ENCODE measurements at places on chromosomes 4 and X.

- no peak for DNase-seq
These were observed 9.5 kb downstream of the WDR44 start for GRCh38 chrX:118355225-118355920.

DNA sequence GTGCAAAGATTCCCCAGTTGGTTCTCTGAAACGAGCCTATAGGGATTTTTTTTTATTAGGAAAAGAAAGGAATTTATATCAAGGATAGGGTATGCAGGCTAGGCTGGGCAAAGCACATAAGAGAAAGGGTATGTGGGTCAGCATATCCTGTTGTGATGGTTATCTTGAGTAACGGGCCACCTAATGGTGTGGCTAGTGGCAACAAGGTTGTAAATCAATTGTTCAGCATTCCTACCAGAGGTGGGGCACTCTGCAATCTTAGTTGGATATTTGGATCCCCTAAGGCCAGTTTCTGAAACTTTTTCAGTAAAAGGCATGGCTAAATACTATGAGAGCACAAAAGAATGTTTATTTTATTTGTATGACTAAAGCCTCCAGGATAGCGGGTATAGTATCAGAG lies 42.7 kb downstream of the DCAF12L1 start:
- DNase-seq, result no peak

GRCh38 chr4:148025981-148026380 lies 294.1 kb downstream of the ARHGAP10 start:
- DNase-seq, result peak; percentile 41

DNA sequence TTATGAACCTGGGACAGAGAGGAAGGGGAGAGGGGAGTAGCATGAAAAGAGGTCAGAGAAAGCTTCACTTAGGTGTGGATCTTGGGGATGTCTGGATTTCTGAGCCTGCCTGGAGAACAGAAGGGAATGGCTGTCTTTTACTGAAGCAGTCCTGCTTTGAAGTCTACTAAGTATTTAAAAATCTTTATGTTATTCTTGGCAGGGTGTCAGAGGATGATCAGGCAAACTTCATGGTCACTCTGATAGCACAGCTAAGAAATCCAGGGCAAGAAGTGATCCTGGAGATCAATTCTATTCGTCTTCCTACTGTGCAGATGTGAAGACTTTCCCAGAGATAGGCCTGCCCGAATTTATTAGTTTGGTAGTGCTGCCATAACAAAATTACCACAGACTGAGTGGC lies 464.4 kb upstream of the BOD1L1 start:
- DNase-seq, result no peak

GRCh38 chr4:63663870-63664269 lies 745.4 kb downstream of the TECRL start:
- no peak for DNase-seq

DNA sequence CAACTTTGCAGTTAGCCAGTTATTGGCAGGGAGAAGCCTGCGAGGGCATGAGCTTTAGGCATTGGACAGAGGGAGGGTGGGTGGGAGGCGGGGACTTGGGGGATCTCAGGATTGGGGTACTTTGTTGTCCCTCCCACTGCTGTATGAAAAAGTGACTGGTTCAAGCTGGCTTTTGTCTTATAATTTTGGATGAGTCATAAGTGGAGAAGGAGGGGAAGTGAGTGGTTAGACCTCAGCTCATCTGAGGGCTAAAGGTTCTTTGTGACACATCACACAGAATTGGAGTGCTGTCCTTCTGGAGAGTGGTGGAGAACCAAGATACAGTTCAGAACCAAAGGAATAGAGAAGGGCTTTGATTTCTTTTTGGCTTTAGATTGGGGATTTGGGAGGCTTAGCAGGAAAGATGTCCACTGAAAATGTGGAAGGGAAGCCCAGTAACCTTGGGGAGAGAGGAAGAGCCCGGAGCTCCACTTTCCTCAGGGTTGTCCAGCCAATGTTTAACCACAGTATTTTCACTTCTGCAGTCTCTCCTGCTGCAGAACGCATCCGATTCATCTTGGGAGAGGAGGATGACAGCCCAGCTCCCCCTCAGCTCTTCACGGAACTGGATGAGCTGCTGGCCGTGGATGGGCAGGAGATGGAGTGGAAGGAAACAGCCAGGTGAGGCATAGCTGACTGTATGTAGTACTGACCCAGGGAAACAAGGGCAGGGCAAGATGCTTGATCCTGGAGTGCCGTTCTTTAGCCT lies at the start of gene SLC4A4:
Gene SLC4A4, plus strand, starts transcription at position 175 of the 748 bp plus-strand sequence.
- DNase-seq, result peak; percentile 49

- DNase-seq, result no peak
These were observed 390.6 kb downstream of the CFAP47 start for GRCh38 chrX:36310136-36310535.

GRCh38 chrX:24148535-24149350 lies 786 bp upstream of the ZFX start:
- peak; percentile 68 for DNase-seq

DNA sequence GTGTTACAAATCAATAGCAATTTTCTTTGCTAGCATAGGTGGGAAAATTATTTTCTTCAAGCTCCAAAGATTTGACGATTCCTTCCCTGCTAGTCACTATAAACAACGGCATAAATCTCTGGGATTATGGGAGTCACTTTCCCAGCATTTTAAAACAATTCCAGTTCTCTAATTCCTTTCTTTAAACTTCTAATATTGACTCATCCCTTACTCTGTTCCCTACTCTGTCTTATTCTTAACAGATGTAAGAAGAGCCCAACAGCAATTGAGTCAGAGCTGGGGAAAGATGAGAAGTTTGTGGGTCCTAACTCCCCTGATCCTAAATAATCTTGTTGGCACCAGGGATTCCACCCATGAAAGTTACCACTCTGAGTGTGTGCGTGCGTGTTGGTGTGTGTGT lies 47.4 kb upstream of the IL21 start:
- DNase-seq, result peak; percentile 81

- DNase-seq, result no peak
These were observed 38.9 kb downstream of the SMC1A start for GRCh38 chrX:53383376-53384076.

DNA sequence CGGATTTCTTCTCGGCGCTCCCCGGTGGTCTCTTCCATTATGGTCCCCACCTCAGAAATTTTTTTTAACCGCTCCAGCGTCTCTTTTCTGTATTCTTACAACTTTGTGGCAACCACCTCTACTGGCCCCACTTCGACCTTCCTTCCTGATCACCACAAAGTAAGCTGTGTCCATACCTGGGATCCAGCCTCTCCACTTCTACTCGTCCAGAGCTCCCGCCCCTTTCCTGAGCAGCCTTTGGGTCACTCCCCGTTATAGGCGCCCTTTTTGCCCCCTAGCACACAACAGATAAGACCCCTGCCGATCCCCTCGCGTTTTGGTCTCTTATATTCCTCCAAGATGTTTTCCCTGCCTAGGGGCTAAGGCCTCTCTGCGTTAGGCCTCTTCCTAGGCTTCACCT lies 557 bp downstream of the PIGG start:
- no peak for DNase-seq

DNA sequence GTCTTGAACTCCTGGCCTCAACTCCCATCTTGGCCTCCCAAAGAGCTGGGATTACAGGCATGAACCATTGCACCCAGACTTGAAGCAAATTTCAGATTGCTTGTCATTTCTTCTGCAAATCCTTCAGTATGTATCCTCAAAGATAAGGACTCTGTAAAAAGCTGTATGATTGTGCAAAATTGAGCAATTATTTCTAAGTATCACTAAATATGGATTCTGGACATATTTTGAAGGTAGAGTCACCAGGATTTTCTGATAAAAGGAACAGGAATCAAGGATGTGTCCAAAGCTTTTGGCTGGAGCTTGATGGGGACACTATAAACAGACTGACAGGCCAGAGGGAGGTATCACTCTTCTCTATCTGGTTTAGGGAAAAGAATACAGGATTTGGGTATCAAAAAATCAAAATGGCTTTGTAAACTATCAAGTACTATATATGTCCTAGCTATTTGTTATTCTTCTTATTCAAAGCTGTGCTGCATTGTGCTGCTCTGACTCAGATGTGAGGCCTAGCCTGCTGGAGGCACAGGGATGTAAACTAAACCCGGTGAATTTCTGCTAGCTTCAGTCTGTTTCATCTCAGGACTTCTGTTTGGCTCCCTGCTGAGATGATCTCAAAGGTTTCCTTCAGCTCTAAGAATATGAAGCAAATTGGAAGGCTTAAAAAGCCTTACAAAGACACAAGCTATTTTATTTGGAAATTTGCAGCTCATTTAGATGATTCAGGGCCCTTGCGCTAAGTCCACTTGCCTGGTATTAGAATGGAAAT lies 8.3 kb downstream of the RPS4X start:
- DNase-seq, result peak; percentile 83

DNA sequence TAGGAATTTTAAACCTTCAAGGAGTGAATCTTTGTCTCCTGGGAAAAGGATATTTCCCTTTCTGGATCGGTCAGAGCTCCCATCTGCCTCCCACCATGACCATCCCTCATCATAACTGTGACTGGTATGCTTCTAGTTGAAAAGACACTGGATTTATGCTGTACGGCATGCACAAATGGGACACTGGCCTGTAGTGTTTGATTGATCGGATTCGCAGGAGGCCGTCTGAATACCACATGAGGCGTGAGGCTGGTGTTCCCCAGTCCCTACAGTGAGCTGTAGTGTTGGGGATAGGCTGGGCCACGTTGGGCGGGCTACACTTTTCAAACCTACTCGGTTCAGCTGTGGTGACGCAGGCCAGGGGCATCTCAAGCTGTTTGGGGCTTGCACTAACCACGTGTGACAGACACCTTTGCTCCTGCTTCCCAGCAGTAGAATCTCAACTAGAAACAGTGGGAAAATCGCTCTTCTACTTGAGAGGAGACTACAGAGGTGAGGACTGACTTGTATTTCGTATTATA lies 101.8 kb downstream of the MID1IP1 start:
- no peak for DNase-seq

Measured in amniotic epithelial cell (primary cell).